ENCODE measurements at places on chromosomes 16 and 17.

DNA sequence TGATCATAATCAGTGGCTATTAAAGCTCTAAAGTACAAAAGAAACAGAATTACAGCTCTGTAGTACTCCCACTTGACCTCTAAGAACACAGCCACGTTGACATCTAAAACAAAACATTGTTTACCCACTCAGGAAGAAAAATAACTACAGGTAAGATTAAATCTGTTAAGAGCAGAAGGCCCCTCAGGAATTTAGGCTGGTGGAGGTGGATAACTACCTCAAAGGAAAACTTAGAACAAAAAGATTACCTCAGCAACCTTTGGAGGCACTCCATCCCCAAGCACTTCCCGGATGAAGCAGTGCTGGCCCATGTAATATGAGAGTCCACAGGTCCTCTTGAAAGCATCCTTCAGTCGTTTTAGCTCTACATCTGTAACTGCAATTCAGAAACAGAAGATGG, 46.7 kb downstream of the USP32 start:
- DNase-seq, result no peak

GRCh38 chr17:59837308-59838051, 55.3 kb downstream of the TUBD1 start:
- no peak for DNase-seq

GRCh38 chr17:44768505-44769142, 9.8 kb downstream of the ADAM11 start:
- no peak for DNase-seq

- DNase-seq, result no peak
Observed at GRCh38 chr17:30840771-30841170, 9.0 kb downstream of the ATAD5 start.

DNA sequence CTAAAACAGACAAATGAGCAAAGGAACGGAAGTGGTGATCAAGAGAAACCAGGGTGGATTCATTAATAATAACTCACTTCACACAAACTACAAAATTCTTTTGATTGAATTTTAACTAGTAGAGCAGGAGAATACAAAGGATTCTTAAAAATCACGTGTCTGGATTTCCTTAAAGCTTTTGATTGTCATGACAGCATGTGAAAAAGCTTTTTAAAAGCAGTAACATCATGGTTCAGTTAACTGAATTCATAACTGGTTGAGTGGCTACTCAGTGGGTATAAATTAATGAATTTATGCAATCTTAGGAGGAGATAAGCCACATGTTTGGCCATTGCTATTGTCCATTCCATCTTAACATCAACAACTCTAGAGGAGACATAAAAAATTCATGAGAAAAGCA, 333.2 kb downstream of the SLC39A11 start:
- no peak for DNase-seq

- DNase-seq, result no peak
Observed at GRCh38 chr16:13940397-13940933, 20.5 kb downstream of the ERCC4 start.

DNA sequence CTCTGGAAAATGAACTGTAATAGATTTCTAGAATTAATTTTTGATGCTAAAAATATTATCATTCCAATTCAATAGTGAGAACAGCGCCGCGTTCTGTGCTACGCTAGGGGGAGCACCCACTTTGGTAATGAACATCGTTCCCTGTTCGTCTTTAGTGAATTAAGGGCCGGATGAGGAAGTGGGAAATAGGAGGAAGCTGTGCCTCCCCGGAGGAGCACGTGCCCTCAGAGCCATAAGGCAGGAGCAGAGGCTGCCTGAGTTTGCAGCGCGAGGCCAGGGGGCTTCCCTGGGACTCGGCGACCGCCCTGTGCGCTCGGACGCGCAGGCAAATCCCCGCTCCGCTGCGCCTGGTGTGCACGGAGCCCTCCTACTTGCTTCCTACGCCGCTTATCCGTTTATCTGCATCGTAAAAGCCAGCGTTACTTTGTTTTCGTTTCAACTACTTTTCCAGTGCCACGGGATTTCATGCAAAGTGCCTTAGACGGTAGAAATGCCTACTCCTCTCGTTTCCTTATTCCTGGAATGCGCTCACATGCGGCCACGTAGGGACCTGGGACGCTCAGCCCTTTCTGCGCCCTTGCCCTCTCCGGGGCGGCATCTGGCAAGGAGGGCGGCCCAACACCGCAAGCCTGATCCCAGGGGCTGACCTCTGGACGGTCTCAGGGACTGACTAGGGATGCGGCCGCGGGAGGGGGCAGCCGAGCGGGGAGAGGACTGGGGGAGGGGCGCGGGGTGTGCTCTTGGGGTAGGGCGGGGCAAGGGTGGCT, 76.4 kb downstream of the KCNJ12 start:
- peak; percentile 19 for DNase-seq

DNA sequence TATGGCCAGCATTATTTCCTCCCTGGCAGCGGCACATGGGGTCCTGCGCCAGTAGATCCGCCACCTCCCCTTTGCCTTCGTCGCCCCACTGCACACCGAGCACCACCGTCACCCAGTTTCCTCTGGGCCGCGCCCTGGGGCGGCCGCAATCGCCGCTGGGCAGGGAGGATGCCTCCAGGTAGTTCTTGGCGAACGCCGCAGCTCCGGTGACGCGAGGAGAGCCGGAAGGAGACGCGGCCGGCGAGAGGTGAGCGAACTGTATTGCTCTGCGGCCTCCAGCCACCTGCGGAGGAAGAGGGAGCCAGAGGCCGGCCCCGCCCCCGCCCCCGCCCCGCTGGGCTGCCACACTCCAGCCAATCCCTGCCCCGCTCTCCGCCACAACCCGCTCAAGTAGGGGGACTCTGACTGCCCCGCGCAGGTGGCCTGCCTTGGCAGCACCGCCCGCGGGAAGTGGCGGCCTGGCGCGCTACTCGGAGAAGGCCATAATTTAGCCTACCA, 11.8 kb upstream of the SLFN13 start:
- peak; percentile 36 for DNase-seq

GRCh38 chr16:71504901-71505300, 15.8 kb upstream of the ZNF19 start:
- no peak for DNase-seq

DNA sequence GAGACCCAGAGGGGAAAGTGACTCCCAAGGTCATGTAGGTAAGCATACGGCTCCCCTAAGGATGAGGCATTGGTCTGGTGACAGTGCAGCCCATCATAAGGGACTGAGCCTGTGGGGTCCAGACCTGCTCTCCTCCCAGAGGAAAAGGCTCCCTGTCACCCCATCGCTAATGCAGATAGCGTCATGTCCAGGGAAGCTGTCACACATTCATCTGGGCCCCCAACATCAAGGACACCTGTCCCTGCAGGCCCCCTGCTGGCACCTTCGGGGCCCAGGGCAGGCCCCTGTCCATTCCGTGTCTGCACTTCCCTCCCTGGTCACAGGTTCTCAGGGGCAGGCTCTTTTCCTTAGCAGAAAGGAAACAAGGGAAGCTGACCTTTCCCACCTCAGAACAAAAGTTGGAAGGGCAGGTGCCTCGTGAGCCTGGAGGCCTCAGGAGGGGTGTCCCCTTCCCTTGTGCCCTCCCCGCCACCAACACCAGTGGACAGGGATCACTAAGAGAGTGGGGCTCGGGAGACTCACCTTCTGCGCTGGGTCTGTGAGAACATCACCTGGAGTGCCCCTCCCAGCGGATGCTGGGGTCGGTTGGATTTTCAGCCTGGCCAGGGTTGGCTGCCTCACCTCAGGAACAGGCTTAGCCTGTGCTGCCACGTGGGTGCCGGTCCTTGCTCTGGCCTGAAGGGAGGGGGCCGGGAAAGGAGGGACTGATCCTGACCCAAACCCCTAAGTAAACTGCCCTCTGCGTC, 17.3 kb upstream of the LASP1NB start:
- no peak for DNase-seq

GRCh38 chr17:54907376-54907775, 6.7 kb downstream of the TOM1L1 start:
- DNase-seq, result no peak

DNA sequence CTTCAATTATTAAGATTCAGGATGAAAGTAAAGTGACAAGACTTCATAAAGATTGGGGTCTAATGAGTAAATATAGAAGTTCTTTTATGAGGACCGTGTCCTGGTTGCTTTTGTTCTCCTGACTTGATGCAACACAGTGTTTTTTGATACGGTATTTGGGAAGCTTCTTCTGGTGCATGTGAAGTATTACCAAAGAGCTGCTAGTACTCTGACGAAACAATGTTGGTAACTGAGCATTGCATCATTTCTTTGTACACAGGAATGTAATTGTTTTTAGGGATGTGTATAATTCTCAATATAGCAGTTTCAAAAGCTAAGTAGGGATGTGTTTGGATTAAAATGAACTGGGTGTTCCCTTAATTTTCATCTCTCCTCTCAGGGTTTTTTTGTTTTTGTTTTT, 15.9 kb downstream of the KPNB1 start:
- DNase-seq, result no peak

GRCh38 chr17:40344421-40345160, 19.9 kb downstream of the GJD3 start:
- no peak for DNase-seq

DNA sequence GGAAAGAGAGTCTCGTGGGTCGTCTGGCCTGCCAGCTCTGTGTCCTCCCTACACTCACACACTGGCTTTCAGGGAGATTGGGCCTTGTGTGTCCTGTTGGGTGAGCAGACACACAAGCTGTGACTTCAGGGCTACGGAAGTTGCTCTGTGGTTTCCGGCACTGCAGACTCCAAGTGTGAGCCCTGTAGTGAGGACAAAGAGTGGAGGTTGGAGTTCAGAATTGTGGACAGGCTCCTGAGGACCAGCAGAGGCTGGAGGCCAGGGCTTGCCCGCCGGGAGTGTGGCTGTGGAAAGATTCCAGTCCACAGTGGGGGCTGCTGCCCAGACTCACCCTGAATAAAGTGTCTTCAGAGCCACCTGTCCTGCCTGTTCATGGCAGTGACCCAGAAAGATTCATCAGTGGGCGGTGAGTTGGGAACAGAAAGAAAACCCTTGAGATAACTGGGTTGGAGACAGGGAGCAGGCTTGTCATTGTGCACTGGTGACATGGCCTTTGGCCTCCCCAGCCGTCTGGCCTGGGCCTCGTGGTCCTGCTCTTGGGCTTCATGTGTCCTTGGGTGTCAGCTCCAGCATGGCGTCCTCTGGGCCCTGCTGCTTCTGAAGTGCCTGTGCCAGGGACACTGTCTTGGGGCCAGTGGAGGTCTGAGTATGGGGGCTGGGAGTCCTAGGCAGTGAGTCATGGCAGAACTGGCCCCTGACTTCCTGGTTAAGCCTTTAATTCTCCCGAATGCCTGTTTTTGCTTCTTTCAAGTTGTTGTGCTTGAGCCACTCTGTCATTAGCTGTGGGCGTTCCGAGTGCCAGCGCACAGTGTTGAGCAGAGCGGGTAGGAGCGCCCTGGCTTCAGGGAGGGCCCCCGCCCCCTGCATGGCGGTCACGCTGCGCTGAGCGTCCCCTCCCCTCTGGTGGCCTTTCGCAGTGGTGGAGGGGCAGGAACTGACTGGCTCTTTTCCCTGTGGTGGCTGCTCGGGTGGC, 19.9 kb upstream of the ZNF750 start:
- peak; percentile 60 for DNase-seq

GRCh38 chr17:81428948-81429774, 33.9 kb downstream of the BAHCC1 start:
- no peak for DNase-seq

DNA sequence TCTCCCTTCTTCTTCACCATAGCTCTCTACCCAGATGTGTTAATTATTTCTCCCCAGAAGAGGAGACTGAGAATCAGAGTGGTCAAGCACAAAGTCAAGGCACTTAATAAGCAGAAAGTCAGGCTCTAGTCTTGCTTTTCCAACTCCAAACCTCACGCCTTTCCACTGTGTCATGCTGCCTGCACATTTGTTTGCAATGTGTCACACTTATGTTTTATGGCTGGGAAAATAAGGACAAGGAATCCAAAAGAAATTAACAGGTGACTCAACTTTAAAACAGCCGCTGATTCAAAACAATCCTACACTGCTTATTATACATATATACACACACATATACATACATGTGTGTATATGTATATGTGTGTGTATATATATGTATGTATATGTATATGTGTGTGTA, 255.7 kb upstream of the DYNLRB2 start:
- DNase-seq, result no peak

DNA sequence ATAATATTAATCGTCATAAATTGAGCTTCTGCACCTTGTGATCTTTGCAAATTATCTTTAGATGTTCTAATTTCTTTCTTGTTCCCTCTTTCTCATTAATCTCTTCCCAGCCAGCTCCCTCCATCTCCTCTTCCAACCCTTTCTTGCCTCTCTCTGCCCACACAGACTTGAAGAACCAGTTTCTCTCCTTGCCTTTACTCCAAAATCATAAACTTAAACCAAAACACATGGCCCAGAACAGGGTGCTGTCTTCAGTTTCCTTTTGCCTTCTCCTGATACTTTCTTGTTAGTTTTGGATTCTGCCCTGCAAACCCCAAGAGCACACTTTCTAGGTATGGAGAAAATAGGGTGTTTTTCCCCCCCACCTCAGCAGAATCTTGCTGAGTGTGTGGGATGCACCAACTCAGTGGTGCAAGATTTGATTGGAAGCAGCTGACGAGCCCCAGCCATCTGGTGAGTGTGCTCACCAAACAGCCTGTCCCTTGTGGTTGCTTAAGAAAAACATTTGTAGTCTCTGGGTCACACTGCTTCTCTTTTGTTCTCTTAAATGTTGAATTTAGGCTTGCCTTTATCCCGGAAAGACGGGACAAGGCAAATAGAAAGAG, 175.8 kb upstream of the MAF start:
- DNase-seq, result no peak

DNA sequence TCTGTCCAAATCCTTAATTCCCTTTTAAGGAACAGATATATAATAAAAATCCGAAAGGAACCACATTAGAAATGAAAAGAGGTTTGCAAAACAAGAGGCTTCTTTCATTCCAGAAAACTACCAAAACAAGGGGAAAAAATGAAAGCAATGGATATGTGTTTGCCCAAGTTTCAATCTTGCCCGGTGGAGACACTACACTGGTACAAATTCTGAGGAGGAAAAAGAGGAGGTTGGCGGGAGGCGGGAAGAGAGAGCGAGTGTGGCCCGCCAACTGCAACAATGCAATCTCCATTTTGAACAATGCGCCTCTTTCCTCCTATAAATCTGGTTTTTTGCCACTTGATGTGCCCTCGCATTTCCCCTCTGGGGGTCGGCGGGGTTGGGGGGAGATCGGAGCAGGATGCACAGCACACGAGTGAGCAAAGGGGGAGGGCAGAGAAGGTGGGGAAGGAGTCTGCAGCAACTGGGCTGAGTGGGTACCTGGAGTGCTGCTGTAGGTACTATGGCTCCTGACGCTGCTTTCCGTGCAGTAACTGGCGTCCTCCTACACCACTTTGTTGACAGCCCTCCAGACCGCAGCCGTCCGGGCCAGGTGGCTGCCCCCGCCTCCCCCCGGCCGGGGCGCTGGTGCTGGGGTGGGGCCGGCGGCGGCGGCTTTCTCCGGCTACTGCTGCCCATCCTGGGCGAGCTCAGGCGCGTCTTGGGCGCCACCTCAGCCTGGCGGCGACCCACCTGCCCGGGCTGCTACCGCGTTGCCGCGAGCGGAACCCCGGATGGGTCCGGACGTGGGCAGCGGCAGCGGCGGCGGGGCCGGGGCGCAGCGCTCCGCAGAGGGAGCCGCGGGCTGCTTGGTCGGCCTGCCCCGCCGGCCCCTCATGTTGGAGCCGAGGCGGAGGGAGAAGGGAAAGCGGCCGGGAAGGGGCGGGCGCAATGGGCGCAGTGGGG, 93.8 kb upstream of the PLEKHM1 start:
- DNase-seq, result peak; percentile 75

GRCh38 chr17:68491381-68492231, 20.6 kb upstream of the PRKAR1A start:
- DNase-seq, result no peak
